Activated CD8-positive, alpha-beta T cell treated with anti-CD3 and anti-CD28 coated beads, Interleukin-2, amount 10 ng/mL, durations not matched to agents 7 days and 5 days (primary cell): ENCODE measurements at places on chromosomes 5 and 9.

DNA sequence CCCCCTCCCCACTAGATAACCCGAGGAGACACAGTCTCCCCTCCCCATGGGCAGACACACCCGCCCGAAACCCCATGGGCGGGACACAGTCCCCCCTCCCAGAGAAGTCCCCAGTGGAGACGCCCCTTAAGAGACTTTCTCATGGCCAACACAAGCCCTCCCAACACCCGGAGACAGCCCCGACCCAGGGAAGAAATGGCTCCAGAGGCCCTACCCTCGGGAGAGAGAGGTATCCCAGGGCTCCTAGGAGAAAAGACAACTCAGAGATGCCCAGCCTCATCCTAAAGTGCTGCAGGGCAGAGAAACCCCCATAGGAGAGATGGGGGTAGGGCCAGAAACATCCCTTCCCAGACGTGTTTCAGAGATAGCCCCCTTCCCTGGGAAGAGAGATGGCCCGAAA lies 27.4 kb downstream of the PCDH1 start:
- no peak for DNase-seq

- DNase-seq, result no peak
Observed at GRCh38 chr5:33379757-33380156, 61.0 kb upstream of the TARS1 start.

DNA sequence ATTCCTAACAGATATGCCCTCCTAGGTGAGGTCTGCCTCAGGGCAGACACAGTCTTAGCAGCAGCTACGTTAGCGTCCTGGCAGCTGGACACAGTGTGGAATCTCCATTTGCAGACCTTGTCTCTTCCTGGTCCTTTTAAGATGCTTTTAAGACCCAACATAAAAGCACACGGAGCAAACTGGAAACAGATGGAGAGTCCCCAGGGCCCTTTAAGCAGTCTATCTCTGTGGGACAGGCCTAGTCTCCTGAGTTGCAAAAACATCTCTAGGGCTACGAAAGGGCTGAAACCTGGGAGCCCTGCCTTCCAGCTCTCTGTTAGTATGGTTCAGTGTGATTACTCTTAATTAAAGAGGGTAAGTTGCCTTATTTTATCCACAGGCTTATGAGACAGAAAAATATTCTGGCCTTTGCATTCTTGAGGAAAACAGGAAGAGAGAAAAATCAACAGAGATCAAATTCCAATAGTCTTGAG lies 66.0 kb upstream of the GNA14 start:
- no peak for DNase-seq

GRCh38 chr5:40616781-40617180 lies 62.9 kb upstream of the PTGER4 start:
- DNase-seq, result no peak

DNA sequence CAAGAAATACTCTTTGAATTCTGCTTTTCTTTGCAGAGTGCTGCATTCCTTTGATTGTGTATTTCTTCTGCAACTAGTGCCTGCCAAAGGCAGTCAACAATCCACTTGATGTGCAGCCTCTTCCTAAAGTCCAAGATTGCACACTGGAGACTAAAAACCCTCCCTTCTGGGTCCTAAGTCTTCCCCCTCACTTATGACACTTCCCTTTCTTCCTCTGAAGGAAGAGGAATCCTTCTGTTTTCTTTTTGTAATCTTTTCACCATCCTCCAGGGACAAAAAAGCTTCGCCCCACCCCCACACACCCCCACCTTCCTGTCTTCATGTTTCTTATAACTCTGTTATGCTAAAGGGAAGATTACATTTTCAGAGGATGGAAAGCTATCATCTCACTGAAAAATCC lies 39.9 kb downstream of the WDR36 start:
- no peak for DNase-seq

GRCh38 chr5:3307982-3308621 lies 287.5 kb upstream of the IRX1 start:
- DNase-seq, result no peak

GRCh38 chr5:68861099-68861498 lies 232.7 kb upstream of the SLC30A5 start:
- no peak for DNase-seq

GRCh38 chr5:83523929-83524328 lies 52.4 kb downstream of the VCAN start:
- no peak for DNase-seq

DNA sequence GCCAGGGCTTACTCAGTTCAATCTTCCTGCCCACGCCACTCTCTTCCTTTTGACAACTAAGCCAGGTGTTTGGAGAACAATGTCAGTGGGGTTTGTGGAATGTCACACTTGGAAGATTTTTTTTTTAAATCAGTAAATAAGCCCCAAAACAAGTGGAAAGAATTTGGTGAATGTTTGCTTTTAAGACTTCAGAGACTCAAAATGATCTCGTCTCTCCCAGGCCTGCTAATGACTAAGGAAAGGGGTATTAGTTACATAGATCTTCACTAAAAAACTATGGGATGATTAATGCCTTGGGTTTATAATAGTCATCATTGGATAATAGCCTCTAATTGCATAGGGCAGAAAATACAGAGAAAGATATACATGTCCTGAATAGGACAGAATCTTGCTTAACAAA lies 166.4 kb downstream of the DMRT2 start:
- no peak for DNase-seq

GRCh38 chr9:133341369-133342068 lies 5.5 kb upstream of the SURF6 start:
- DNase-seq, result no peak

GRCh38 chr9:81591791-81592190 lies 97.6 kb downstream of the TLE1 start:
- no peak for DNase-seq

GRCh38 chr5:145244788-145245187 lies 590.4 kb downstream of the PRELID2 start:
- no peak for DNase-seq

DNA sequence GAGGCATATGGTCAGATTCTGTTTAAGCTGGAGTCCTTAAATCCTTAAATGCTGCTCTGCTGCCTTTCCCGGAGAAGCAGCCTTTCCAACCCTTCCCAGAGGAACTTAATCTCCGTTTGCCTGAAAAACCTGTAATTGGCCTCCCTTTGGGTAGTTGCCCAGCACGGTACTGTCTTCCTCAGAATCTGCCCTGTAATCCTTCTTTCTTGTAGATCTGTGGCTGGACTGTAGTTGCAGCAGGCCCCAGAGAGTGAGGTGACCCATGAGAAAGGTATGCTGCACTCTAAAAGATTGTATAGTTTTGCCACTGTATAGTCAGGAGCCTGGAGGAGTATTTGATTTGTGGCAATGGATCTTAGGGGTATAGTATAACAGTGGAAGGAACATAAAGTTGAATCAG lies 11.7 kb downstream of the SPIN1 start:
- no peak for DNase-seq

DNA sequence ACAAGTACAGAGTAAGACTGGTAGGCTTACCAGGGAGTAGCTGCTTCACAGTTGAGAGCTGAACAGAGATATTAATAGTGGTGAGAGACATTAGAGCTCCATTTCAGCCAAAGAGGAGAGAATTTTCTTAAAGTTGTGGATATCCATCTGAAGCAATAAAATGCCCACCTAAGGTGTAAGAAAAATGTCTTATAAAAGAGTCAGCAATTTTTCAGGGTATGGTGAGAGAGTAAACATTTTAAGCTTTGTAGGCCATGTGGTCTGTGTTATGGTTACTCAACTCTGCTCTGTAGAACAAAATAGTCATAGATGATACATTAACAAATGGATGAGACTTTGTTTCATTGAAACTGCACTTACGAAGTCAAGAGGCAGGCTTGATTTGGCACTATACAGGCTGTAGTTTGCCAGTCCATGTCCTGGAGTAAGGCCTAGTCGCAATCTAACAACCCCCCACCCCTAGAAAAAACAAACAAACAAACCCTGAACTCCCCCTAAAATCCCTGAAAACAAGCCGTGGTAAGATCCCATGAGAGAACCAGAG lies 945.4 kb upstream of the SEMA6A start:
- no peak for DNase-seq

DNA sequence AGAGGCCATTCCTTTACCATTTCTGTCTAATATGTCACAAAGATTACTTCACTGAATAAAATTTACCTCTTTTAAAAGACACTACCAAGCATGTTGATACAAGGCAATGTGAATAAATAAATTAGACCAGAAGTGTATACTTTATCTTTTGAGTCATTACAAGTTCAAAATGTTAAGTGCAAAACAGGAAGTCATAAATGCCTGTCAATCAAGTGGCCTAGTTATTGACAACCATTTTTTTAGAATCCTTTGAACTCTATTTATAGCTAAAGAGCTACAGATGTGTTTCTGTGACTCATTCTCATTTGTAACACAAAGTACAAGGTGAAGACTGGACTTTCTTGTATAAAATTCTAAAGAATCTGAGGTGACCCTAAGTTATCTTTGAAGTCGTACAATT lies 602.7 kb upstream of the SEMA6A start:
- no peak for DNase-seq

- DNase-seq, result no peak
Observed at GRCh38 chr9:70481471-70481870, 67.0 kb upstream of the KLF9 start.

- no peak for DNase-seq
Observed at GRCh38 chr9:35172878-35173277, 11.1 kb downstream of the UNC13B start.

GRCh38 chr9:137551264-137552021 lies at the start of gene MRPL41:
Gene MRPL41 (plus strand): TSS chr9:137551879. CDS start chr9:137552082, 203 bp downstream.
- peak; percentile 92 for DNase-seq

DNA sequence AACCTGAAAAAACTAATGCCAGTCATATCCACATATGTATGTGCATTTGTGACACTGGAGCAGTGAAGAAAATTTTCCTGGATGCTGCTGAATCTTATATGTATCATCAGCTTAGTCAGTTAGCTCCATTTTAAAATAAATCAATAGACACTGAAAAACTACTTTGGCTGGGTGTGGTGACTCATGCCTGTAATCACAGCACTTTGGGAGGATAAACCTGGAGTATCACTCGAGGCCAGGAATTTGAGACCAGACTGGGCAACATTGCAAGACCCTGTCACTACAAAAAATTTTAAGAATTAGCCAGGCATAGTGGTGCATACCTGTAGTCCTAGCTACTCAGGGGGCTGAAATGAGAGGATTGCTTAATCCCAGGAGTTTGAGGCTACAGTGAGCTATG lies 511.0 kb upstream of the TLE4 start:
- no peak for DNase-seq

DNA sequence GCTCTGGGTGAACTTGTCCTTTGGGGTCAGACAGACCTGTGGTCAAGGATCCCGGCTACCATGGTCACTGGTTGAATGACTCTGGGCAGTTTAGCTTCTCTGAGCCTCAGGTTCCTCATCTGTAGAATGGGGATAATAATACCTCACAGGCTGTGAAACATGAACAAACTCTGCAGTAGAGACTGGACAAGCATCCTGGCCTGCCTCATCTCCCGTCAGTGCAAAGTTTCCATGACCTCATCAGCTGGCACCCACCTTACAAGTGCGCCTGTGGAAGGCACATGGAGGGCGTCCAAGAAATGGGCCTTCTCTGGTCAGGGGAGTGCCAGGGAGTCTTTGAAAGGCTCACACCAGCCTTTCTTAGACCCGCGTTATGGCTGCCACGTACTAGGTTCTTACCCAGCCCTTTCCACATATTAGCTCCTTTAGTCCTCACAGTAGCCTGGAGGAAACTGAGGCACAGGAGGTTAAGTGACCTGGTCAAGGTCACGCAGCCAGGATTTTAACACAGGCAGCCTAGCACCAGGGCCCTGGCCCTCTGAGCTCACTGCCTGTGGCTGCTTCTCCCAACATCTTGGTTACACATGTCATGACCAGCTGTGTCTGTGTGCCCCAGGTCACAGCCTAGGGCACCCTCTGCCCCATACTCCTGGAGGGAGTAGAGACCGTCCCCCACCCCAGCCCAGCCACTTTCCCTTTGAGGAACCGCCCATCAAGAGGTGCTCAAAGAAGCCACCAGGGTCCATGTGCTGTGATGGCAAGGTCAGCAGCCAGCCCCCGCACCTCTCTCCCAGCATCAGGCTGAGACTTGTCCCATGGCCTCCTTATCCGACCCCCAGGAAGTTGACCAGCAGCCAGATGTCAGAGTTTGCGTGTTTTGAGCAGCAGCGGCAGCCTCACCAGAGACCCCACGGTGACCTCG lies 39.4 kb upstream of the RPL26L1 start:
- DNase-seq, result no peak

- DNase-seq, result no peak
Observed at GRCh38 chr5:170571281-170571731, 67.5 kb downstream of the KCNIP1 start.

DNA sequence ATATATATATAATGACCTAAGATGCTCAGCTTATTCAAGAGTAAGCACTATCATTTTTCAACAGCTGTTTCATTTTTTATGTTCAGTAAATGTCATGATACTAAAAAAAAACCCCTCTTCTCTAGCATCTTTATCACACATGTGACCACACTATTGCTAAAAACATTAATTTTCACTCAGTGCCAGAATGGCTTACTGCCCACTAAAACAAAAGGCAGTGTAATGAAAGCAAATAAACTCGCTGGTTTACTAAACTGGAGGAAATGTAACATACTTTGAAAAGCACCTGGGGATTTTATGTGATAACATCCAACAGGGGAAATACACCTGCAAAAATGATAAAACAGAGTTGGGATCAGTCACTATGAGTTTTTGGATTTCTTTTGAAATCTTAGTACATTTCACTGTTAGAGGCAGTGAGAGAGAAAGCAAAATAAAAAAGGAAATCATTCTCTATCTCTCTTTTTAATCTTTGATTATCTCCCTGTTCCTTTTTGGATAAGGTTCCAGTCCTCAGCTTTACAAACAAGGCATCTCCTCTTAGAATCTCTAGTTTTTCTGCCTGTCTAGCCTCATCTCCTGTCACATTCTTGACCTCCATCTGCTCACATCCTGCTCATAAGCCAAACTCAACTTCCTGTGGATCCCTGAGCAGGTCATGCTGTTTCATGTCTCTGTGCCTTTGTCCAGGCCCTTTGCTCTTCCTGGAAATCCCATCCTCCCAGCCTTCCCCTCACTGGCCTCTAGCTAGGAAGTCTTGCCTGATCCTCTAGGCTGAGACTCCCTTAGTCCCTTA lies 338.0 kb downstream of the MAN2A1 start:
- no peak for DNase-seq

DNA sequence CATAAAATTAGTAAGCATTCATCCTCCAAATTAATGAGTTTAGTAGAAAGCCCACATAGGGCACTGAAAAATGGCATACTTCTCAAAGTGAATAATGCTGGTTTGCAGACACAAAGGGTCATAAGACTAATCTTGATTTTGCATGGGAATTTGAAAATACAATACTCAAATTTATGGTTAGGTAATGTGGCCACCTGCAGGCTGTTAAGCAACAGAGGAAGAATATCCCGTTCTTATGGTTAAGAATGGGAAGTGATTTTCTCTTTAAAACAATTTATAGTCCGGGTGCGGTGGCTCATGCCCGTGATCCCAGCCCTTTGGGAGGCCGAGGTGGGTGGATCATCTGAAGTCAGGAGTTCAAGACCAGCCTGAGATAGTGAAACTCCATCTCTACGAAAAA lies 9.4 kb upstream of the PLCXD3 start:
- no peak for DNase-seq
